ENCODE measurements at places on chromosomes 13 and 19. TPM values are rescaled to one million over a fixed set of nuclear protein-coding genes. Genes with fewer than 3 reads are reported as not detected.

The NOVA2 gene
- polyA plus RNA-seq = 2.8 TPM

The NAPSA gene
- 2.1 TPM for polyA plus RNA-seq

The TJP3 gene
- 4.2 TPM for polyA plus RNA-seq

The SMG9 gene
- polyA plus RNA-seq = 6.9 TPM

The PGLYRP1 gene
- polyA plus RNA-seq = not detected

The PBX4 gene
- polyA plus RNA-seq = 0.86 TPM

The IGFL3 gene
- polyA plus RNA-seq = not detected

The FFAR1 gene
- polyA plus RNA-seq = 2.2 TPM

The C5AR2 gene
- 0.90 TPM for polyA plus RNA-seq

The ZNF730 gene
- polyA plus RNA-seq = 0.14 TPM

The CEACAM4 gene
- polyA plus RNA-seq = 2.7 TPM

The KLK3 gene
- 0.05 TPM for polyA plus RNA-seq

The ATP8A2 gene
- 0.10 TPM for polyA plus RNA-seq

The SHKBP1 gene
- polyA plus RNA-seq = 35.6 TPM

The TM9SF2 gene
- 71.5 TPM for polyA plus RNA-seq

The HPN gene
- 1.5 TPM for polyA plus RNA-seq

The PVR gene
- 12.7 TPM for polyA plus RNA-seq

The DPF1 gene
- 0.05 TPM for polyA plus RNA-seq

The NMRK2 gene
- 1.1 TPM for polyA plus RNA-seq

The BTBD2 gene
- 47.4 TPM for polyA plus RNA-seq

The ELSPBP1 gene
- not detected for polyA plus RNA-seq

The CCDC169 gene
- polyA plus RNA-seq = 0.24 TPM

The FAM83E gene
- polyA plus RNA-seq = 1.3 TPM

The KANK3 gene
- polyA plus RNA-seq = 30.5 TPM

The PSG7 gene
- polyA plus RNA-seq = not detected

Data from adipose tissue (tissue), 3 donors.